ENCODE measurements at places on chromosomes 1 and 21.

- DNase-seq = no peak
Observed at GRCh38 chr1:240210026-240210425, 118.3 kb downstream of the FMN2 start.

- no peak for DNase-seq
Observed at GRCh38 chr1:156497078-156497742, 3.4 kb downstream of the MEF2D start.

- no peak for DNase-seq
Observed at GRCh38 chr1:113505357-113505756, 115.0 kb downstream of the MAGI3 start.

GRCh38 chr1:222420633-222421032 is 127.3 kb downstream of the HHIPL2 start:
- DNase-seq = no peak

DNA sequence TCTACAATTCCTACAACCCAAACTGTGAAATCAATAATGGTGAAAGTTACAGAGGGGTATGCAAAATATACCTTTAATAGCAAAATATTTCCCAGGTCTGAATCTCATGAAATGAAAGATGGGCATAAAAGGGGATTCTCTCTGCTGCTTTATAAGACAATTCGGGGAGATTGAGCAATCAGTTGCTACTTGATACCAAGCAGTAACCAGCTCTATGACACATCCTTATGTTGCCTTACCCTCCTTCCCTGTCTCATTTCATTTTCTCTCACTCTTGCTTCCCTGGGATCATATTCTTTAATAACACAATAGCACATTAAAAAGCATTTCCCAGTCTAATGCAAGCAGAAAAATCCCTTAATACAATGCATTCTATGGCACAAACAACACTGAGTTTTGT is 29.0 kb downstream of the ZSWIM5 start:
- no peak for DNase-seq

Data from nucleus accumbens (tissue), 56 donors.